ENCODE measurements at places on chromosomes 11 and 22.

DNA sequence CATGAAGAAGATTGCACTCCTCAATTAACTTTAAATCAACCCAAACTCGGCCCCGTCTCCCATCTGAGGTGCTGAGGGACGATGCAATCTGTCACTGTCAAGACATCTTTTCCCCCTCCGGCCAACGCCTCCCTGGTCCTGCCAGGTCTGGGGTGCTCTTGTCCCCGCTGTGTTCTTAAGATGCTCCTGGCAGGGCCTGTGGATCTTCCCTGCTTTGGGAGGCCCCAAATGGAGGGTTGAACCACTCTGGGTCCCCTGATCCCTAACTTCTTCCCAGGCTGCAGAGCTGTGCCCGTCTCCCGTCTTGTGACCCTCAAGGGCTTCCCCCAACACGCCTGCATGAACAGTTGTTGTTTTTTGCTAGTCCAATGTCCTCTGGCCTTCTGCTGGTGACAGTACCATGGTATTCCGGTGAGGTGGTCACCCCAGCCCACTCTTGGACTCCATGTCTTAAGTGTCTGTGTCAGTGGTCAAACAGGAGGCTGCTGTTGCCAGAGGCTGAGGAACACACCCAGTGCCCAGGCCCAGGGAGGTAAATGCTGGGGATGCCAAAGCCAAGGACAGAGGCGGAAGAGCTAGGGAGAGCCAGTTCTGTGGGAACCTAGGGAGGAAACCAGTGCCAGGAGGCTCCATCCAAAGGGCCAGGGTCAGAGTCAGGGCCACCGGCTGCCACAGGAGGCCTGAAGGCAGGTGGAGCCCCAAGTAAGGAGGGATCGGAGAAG is 70.6 kb upstream of the SHANK2 start:
- DNase-seq: no peak

GRCh38 chr11:81005595-81005994 is 1564.8 kb upstream of the TENM4 start:
- no peak for DNase-seq

DNA sequence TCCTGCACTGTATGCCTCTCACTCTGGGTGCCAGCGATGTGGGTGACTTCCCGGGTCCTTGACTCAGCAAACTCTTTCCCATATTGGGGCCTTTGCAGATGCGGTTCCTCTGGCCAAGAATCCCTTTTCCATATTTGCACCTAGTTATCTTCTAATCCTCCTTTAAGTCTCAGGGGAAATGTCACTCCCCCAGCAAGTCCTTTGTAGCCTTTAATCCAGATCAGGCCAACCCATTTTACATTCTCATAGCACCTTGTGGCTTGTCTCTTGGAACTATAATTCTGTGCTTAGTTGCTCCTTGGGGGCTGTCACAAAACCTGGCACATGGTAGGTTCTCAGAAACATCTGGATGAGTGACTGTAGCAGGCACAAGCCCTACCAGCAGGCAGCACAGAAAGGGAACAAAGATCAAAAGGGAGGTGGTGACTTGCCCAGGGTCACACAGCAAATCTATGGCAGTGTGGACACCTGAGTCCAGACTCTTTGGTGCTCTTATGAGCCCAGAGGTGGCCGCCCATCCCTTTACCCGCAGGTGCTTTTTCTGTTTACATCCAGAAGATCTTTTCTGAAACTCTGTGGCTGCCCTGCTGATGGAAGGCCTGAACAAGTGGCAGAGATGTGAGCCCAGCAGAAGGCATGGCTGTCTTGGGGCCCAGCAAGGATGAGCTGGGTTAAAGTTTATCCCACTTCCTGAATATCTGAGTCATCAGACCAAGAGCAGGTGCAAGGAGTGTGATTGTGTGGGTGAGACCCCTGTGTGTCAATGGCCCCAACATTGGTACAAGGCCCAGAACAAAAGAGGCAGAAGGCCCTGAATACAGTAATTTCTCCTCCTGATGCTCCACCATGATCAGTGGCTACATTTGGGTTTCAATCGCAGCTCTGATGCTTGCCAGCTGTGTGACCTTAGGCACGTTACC is 78.6 kb upstream of the GRK3 start:
- no peak for DNase-seq

DNA sequence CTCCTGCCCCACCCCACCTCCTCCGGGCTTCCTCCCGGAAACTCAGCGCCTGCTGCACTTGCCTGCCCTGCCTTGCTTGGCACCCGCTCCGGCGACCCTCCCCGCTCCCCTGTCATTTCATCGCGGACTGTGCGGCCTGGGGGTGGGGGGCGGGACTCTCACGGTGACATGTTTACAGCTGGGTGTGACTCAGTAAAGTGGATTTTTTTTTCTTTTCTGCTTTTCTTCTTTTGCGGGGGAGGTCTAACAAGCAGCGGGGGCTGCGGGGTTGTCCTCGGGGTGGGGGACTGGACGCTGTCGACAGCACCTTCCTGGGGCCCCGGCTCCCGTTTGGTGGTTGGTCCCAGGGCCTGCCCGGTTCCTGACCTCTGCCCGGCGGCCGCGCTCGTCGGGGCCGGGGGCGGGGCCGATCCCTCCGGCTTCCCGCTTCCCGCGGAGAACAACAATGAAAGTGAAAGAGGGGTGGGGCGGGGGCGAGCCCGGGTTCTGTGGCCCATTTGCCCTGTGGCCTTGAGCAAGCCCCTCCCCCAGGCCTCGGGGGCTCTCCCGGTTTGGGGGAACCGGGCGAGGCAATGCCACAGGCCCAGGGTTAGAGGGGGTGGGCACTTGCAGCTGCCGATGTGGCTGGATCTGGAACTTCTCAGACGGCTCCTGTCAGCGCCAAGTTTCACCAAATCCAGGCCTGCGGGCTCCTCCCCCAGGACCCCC is 975 bp upstream of the MDK start:
- peak; percentile 76 for DNase-seq

DNA sequence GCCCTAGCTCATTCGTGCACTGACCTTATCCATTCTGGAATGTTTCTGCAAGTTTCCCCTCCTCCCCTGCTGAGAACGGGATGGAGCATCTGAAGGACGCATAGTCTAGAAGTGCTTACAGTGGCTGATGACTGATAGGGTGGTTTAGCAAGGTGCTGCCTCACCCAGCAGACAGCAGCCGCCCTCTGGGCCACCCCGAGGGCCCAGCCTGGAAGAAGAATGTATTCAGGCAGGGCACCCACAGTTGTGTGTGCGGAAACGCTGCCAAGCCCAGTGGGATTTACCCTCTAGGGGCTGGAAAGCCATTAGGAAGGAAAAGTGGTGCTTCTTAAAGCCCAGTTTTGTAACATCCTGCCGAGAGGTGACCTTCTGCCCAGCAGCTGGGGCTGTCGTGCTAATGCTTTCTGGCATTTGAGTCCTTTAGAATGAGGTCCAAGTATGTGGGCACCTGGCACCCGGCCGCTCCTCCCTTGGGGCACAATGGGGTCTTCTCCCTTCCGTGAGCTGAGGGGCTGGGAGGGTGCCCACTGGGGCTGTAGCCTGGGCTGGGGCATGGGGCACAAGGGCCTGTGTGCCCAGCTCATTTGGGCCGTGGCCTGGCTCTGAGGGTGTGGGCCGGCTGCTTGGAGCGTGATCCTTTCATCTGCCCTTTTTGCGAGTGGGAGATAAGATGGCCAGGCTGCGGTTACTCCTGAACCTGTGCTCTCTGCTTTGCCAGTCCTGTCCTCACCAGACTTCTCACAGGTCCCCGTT is 14.4 kb downstream of the FBLN1 start:
- no peak for DNase-seq

DNA sequence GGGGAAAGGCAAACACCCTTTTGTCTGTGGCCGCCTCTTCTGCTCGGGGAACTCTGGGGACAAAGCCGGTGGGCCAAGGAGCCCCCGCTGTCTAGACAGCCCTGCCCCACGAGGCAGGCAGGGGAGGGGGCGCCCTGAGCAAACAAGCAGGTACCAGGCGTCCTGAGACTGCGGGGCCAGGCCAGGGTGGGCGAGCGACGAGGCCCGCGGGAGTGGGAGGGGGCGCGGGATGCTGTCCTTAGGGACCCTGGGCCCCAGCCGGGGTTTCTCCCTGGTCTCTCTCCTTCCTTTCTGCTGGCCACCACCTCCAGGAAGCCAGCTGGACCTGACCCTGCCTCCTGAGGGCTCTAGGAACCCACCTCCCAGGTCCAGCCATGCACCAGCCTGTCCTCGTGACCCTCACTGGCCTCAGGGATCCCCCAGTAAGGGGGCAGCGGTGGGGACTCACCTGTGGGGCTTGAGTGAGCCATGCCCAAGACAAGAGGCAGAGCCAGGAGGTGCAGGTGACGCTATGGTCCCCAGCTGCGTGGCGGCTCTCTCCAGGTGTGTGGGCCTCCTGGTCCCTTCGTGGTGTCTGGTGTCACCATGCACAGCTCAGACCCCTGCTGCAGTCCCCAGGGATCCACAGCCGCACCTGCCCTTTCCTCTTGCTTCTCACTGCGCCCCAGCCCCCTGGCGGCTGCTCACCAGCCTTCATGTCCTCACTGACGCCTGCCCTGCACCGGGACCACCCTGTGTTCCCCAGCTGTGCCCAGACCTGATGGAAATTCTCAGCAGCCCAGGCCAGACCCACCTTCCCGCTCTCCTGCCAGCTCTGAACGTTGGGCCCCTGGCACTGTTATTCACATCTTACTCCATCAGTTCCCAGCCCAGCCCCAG is 26.5 kb upstream of the MUC5AC start:
- no peak for DNase-seq

DNA sequence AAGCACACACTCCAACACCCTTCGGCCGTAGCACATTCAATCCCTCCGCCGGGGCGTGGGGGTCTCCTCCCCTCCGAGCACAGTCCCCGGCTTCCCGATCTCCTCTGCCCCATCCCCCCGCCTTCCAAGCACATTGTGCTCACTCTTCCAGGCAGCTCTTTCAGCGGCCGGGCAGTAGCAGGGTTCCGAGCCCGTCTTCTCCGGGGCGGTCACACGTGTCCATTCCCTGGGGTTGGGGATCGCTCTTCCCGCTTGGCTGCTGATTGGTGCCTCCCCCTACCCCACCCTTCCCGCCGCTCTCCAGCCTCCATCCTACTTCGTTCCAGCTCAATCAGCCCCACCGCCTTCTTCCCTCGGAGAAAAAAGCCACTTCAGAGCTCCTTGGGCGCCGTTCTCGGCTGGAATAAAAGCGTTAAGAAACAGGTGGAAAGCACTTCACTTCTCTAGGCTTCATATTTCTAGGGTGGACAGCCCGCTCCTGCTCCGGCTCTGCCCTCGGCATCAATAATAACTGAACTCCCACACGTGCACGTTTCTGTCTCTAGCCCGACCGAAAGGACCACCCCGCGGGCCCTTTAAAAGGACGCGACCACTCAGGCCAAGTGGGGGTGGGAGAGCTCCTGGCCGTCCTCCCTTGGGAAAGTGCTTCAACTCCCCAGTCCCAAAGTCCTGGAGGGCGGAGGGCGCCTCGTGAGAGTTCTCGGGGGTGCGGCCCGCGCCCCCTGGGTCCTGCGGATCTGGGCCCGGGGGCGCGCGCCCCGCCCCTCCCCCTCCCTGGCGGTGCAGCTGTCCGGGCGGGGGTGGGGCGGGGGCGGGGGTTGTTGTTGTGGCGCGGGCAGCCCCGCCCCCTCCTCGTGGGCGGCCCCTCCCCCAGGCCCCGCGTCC is 464 bp upstream of the CECR2 start:
- no peak for DNase-seq

GRCh38 chr11:100810146-100810545 is 123.1 kb downstream of the ARHGAP42 start:
- DNase-seq: no peak

GRCh38 chr11:93846411-93846810 is 4.0 kb downstream of the VSTM5 start:
- no peak for DNase-seq

DNA sequence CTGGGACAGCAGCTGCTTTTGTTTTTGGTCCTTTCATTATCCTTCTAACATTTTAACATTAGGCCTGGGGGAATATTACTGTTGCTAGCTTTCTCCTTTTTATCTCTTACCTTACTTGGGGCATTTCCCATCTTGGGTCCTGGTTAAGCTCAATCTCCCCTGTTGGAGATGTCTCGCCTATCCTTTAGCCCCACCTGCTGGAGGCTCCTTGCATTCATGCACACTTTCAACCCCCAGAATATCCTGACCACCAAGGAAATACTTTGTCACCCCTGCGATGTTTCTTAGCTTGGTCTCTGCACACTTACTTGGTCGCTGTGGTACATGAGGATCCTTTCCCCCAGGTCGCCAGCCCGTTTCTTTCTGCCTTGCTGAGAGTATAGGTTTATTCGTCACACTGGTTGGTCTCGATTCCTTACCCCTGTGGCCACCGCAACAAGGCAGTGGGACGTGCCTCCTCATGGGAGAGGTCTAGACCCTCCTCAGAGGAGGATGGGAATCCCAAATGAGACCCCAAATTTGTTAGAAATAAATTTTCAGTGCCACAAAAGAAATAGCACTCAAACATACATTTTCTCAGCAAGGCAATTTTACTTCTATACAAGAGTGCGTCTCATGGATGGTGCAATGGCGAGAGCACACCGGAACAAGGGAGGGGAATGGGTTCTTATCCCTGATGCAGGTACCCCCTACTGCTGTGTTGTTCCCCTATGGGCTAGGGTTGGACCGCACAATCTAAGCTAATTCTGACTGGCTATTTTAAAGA is 5.4 kb upstream of the TXN2 start:
- no peak for DNase-seq

DNA sequence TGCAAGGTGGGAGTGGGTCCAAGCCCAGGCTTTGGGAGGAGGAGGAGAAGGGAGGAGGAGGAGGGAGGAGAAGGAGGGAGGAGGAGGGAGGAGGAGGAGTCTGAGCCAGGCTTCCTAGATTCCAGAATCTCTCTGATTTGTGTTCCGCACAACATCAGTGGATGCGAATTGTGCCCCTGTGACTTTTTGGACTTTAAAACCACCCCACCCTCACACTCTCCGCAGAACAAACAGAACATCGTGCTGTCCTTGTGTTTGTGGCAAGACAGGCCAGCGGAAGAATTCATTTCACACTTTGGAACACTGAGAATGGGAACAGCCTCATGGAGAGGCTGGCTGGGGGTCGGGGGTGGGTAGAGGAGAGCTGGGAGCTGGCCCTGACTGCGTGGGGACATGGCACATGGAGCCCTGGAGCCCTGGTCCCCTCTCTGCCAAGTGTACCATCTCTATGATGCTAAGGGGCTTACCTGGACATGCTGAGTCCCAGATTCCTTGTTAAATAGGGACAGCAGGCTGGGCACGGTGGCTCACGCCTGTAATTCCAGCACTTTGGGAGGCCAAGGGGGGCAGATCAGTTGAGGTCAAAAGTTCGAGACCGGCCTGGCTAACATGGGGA is 16.4 kb upstream of the SHANK2 start:
- DNase-seq: no peak

DNA sequence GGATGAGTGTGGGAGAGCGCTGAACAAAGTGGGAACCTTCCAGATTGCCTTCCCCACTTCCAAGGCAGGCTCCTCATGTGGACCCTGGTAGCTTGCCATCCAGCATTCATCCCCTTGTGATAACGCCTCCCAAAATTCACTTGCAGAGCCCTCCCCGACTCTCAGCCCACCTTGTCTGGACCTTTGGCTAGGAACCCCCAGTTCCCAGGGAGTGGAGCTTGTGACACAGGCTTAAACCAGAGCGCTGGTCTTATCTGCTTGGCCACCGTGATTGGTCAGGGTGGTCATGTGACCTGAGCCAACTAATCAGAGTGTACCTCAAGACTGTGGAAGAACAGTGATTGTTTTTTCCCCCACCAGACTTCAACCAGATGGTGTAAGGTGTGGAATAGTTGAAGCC is 9.6 kb upstream of the SLC35C1 start:
- DNase-seq: no peak

GRCh38 chr11:102317099-102317767 is at the start of gene BIRC3:
TSS of gene BIRC3 (plus strand) at chr11:102317484. CDS start at chr11:102324510, 7,026 bp downstream.
- peak; percentile 37 for DNase-seq

- DNase-seq: no peak
Measured at GRCh38 chr22:11605468-11605981, 3922.5 kb upstream of the OR11H1 start.

Measured in GM12891 (cell line).